ENCODE measurements at places on chromosomes 7 and 10. TPM values are rescaled to one million over a fixed set of nuclear protein-coding genes. Genes with fewer than 3 reads are reported as not detected.

PVRIG gene
- polyA plus RNA-seq, result 1.2 TPM

PRSS2 gene
- 0.80 TPM for polyA plus RNA-seq

SAP25 gene
- 7.1 TPM for polyA plus RNA-seq

PIP gene
- not detected for polyA plus RNA-seq

NPSR1 gene
- not detected for polyA plus RNA-seq

AMZ1 gene
- not detected for polyA plus RNA-seq

LRIT1 gene
- not detected for polyA plus RNA-seq

TMEM178B gene
- not detected for polyA plus RNA-seq

CALCR gene
- polyA plus RNA-seq, result not detected

SUGCT gene
- 0.54 TPM for polyA plus RNA-seq

SPDYE1 gene
- polyA plus RNA-seq, result 0.80 TPM

LRRD1 gene
- 0.13 TPM for polyA plus RNA-seq

TSPAN13 gene
- polyA plus RNA-seq, result 60.6 TPM

IQUB gene
- 0.19 TPM for polyA plus RNA-seq

CHAT gene
- polyA plus RNA-seq, result 0.15 TPM

LIPN gene
- polyA plus RNA-seq, result 0.04 TPM

ADAM8 gene
- 4.4 TPM for polyA plus RNA-seq

CLCN1 gene
- polyA plus RNA-seq, result 0.19 TPM

C10orf105 gene
- 0.06 TPM for polyA plus RNA-seq

KLHL7 gene
- polyA plus RNA-seq, result 12.5 TPM

CPA2 gene
- 16.0 TPM for polyA plus RNA-seq

AKR1D1 gene
- polyA plus RNA-seq, result not detected

FANK1 gene
- 4.0 TPM for polyA plus RNA-seq

SPDYE18 gene
- 0.28 TPM for polyA plus RNA-seq

SH2D4B gene
- 0.03 TPM for polyA plus RNA-seq

ELAPOR2 gene
- polyA plus RNA-seq, result 2.6 TPM

GSTK1 gene
- 450 TPM for polyA plus RNA-seq

SNCG gene
- polyA plus RNA-seq, result 2.4 TPM

ARMS2 gene
- 0.06 TPM for polyA plus RNA-seq

PRPF18 gene
- 28.2 TPM for polyA plus RNA-seq

MAT1A gene
- polyA plus RNA-seq, result 0.52 TPM

FAM131B gene
- polyA plus RNA-seq, result 3.3 TPM

PRR15 gene
- 179 TPM for polyA plus RNA-seq

TET1 gene
- not detected for polyA plus RNA-seq

IDI2 gene
- not detected for polyA plus RNA-seq

MGMT gene
- polyA plus RNA-seq, result 21.9 TPM

EFCAB10 gene
- polyA plus RNA-seq, result not detected

CCDC146 gene
- polyA plus RNA-seq, result 7.5 TPM

NPFFR1 gene
- not detected for polyA plus RNA-seq

TAC1 gene
- polyA plus RNA-seq, result 1.4 TPM

PNLIPRP2 gene
- 51.9 TPM for polyA plus RNA-seq

HOXA3 gene
- 47.4 TPM for polyA plus RNA-seq

ASB10 gene
- not detected for polyA plus RNA-seq

All from small intestine (tissue), 16 donors.